A549 treated with RU486 at 1 μM for 4 hours (cell line): ENCODE measurements at places on chromosomes 7 and 10. TPM values are rescaled to one million over a fixed set of nuclear protein-coding genes. Genes with fewer than 3 reads are reported as not detected.

Gene MOGAT3
- total RNA-seq, result not detected in 5 replicates

Gene DPYSL4
- 13.4 to 19.1 TPM (median 16.4 TPM) in 5 replicates for total RNA-seq

Gene CTNNA3
- total RNA-seq, result not detected in 5 replicates

Gene ZNF735
- not detected in 5 replicates for total RNA-seq

Gene C7orf57
- 0.17 to 0.32 TPM (median 0.21 TPM) in 4 of 5 replicates, not detected in the other for total RNA-seq

Gene ACBD7
- total RNA-seq, result 0.68 to 1.3 TPM (median 0.87 TPM) in 5 replicates

Gene PDZD7
- total RNA-seq, result 0.61 to 1.1 TPM (median 0.63 TPM) in 5 replicates

Gene NUTM2E
- 0.30 to 0.59 TPM (median 0.47 TPM) in 5 replicates for total RNA-seq

Gene SLC29A3
- 15.1 to 19.4 TPM (median 16.3 TPM) in 5 replicates for total RNA-seq

Gene ANKRD61
- 0.50 to 0.69 TPM (median 0.54 TPM) in 5 replicates for total RNA-seq

Gene AMPH
- total RNA-seq, result not detected in 5 replicates

Gene CLRN3
- total RNA-seq, result 0.23 TPM in 1 of 5 replicates, not detected in the others

Gene SYT15
- total RNA-seq, result 2.6 to 3.3 TPM (median 2.9 TPM) in 5 replicates

Gene OR2A1
- total RNA-seq, result not detected in 5 replicates

Gene VPS50
- 4.8 to 6.6 TPM (median 5.5 TPM) in 5 replicates for total RNA-seq

Gene SUGCT
- 0.67 to 1.8 TPM (median 1.2 TPM) in 5 replicates for total RNA-seq

Gene PLXDC2
- total RNA-seq, result 0.02 to 0.05 TPM (median 0.03 TPM) in 3 of 5 replicates, not detected in the others

Gene GIMAP7
- total RNA-seq, result not detected in 5 replicates

Gene LRRN3
- 0.07 to 0.08 TPM in 2 of 5 replicates, not detected in the others for total RNA-seq

Gene BTBD16
- total RNA-seq, result 0.32 to 0.80 TPM (median 0.49 TPM) in 5 replicates

Gene EPO
- 0.07 to 0.23 TPM in 2 of 5 replicates, not detected in the others for total RNA-seq

Gene PTPRE
- total RNA-seq, result 2.3 to 4.1 TPM (median 3.4 TPM) in 5 replicates

Gene VWC2
- total RNA-seq, result not detected in 5 replicates

Gene GAD2
- total RNA-seq, result not detected in 5 replicates

Gene DLX6
- 0.03 TPM in 1 of 5 replicates, not detected in the others for total RNA-seq

Gene AOAH
- 0.10 TPM in 1 of 5 replicates, not detected in the others for total RNA-seq

Gene CYP3A5
- 1.1 to 1.6 TPM (median 1.5 TPM) in 5 replicates for total RNA-seq

Gene RBM20
- total RNA-seq, result 1.4 to 1.8 TPM (median 1.6 TPM) in 5 replicates

Gene TFR2
- total RNA-seq, result 2.0 to 3.3 TPM (median 3.0 TPM) in 5 replicates

Gene SORCS1
- total RNA-seq, result not detected in 5 replicates

Gene PNLIPRP2
- total RNA-seq, result 0.10 to 0.32 TPM in 2 of 5 replicates, not detected in the others

Gene HKDC1
- 15.2 to 21.3 TPM (median 17.1 TPM) in 5 replicates for total RNA-seq

Gene DOCK4
- total RNA-seq, result 2.5 to 6.0 TPM (median 5.4 TPM) in 5 replicates

Gene BEND7
- total RNA-seq, result 10.1 to 12.4 TPM (median 11.9 TPM) in 5 replicates

Gene GPR26
- not detected in 5 replicates for total RNA-seq

Gene POLR1F
- total RNA-seq, result 11.7 to 16.8 TPM (median 16.5 TPM) in 5 replicates

Gene SKIDA1
- 0.87 to 1.6 TPM (median 1.3 TPM) in 5 replicates for total RNA-seq

Gene UPK3BL2
- 1.6 to 2.3 TPM (median 2.0 TPM) in 5 replicates for total RNA-seq

Gene PCGF6
- total RNA-seq, result 7.7 to 15.1 TPM (median 13.2 TPM) in 5 replicates

Gene SPDYE6
- total RNA-seq, result not detected in 5 replicates

Gene CFAP69
- 1.3 to 4.3 TPM (median 1.8 TPM) in 5 replicates for total RNA-seq

Gene NEURL1
- 0.18 to 0.83 TPM (median 0.35 TPM) in 5 replicates for total RNA-seq

Gene MRLN
- not detected in 5 replicates for total RNA-seq

Gene MARVELD1
- total RNA-seq, result 36.5 to 45.4 TPM (median 39.9 TPM) in 5 replicates

Gene CPN1
- 0.18 to 0.43 TPM (median 0.39 TPM) in 5 replicates for total RNA-seq

Gene CSGALNACT2
- 9.7 to 18.1 TPM (median 14.3 TPM) in 5 replicates for total RNA-seq

Gene FAM25G
- total RNA-seq, result 0.88 to 1.1 TPM (median 0.95 TPM) in 3 of 5 replicates, not detected in the others

Gene DBF4
- total RNA-seq, result 17.6 to 37.7 TPM (median 32.4 TPM) in 5 replicates

Gene UCN3
- total RNA-seq, result not detected in 5 replicates

Gene TRIM50
- not detected in 5 replicates for total RNA-seq
